ENCODE measurements at places on chromosomes 11 and 22. TPM values are rescaled to one million over a fixed set of nuclear protein-coding genes. Genes with fewer than 3 reads are reported as not detected.

SBF2 gene
- 12.8 TPM for total RNA-seq

APOBEC3B gene
- 3.7 TPM for total RNA-seq

PKNOX2 gene
- total RNA-seq: 4.5 TPM

PHF21B gene
- 0.86 TPM for total RNA-seq

KCNQ1OT1 gene
- 1.5 TPM for total RNA-seq

GGT5 gene
- total RNA-seq: 10.9 TPM

KCNQ1 gene
- total RNA-seq: 44.8 TPM

GGTLC2 gene
- not detected for total RNA-seq

SPDYC gene
- total RNA-seq: not detected

KRTAP5-8 gene
- 0.14 TPM for total RNA-seq

TUB gene
- total RNA-seq: 1.7 TPM

LMF2 gene
- 128 TPM for total RNA-seq

SMTNL1 gene
- total RNA-seq: not detected

PARVG gene
- 17.0 TPM for total RNA-seq

TEX12 gene
- total RNA-seq: not detected

PCF11 gene
- 34.3 TPM for total RNA-seq

DNA sequence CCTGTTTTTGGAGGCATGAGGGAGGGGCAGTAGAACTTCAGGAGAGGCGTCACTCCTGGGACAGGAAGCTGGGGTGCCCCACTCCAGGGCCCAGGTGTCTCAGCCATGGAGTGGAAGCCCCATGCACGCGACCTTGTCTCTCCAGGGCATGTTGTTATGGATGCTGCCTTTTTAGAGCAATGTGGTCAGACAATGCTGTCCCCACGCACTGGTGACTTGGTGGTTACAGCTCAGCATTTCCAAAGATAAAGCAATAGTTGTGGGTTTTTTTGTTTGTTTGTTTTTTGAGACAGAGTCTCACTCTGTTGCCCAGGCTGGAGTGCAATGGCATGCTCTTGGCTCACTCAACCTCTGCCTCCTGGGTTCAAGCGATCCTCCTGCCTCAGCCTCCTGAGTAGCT is 22.3 kb downstream of the EIF4G2 start:
- no peaks in the 10 kb centered on the region for H3K36me3 ChIP-seq
- no peak overlapping the region for H3K27ac ChIP-seq

DNA sequence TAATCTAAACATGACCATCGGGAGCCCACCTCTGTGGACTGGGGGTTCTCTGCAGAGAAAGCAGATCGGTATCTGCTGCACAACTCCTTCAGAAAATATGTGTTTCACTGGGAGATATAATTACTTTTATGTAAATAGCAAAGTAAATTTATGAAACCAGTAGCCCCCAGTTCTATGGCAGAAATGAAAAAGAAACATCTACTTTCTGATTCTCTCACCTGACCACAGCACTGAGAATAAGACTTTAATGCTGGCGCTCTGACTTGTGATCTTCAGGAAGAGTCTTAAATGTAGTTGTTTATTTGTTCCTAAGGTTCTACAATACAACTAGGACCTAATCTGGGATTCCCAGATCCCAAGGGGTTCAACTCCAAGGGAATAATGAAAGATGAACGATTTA is 518.0 kb downstream of the DLG2 start:
- no peak overlapping the region for H3K27ac ChIP-seq
- H3K27me3 ChIP-seq: no peaks in the 10 kb centered on the region
- H3K36me3 ChIP-seq: no peaks in the 10 kb centered on the region

GRCh38 chr11:837990-838307 is 4.4 kb downstream of the POLR2L start:
- DNase-seq: no peak
- peaks cover 20% of the 10 kb centered on the region for H3K4me1 ChIP-seq
- no peak overlapping the region for H3K27ac ChIP-seq
- no peaks in the 10 kb centered on the region for H3K27me3 ChIP-seq
- H3K4me3 ChIP-seq: no peak overlapping the region

DNA sequence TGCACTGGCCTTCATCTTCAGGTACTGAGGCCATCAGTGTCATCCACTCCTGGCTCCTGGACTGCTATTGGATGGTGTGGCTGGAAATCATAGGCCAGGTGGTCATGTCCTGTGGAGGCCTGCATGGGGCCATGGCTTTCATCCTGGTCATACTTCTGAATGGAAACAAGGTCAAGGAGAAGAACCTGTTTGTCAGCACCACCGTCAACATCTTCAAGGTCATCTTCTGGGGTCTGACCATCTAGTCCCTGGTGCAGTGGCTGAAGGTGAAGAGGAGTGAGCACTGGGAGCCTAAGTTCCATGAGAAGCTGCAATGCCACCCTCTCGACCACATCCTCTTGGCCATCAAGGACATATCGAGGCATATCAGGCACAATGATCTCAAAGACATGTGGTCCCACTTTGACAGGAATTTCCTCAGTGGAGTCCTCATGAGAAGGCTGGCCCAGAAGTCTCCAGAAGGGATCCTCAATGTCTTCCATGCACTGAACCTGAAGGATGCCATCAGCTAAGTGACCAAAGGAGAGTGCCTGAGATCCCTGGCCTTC is 120.0 kb upstream of the SERPIND1 start:
- H3K27ac ChIP-seq: no peak overlapping the region
- H3K27me3 ChIP-seq: no peaks in the 10 kb centered on the region
- DNase-seq: no peak
- H3K36me3 ChIP-seq: no peaks in the 10 kb centered on the region

- peak overlapping the region; percentile 4 for H3K27ac ChIP-seq
- H3K27me3 ChIP-seq: no peaks in the 10 kb centered on the region
- DNase-seq: no peak
- no peaks in the 10 kb centered on the region for H3K4me1 ChIP-seq
- H3K4me3 ChIP-seq: no peak overlapping the region
- peaks cover 8% of the 10 kb centered on the region for H3K36me3 ChIP-seq
Measured at GRCh38 chr11:118229274-118229847, 4.5 kb upstream of the JAML start.

GRCh38 chr22:48197189-48197690 is 1434.8 kb downstream of the TBC1D22A start:
- no peaks in the 10 kb centered on the region for H3K36me3 ChIP-seq
- no peaks in the 10 kb centered on the region for H3K27me3 ChIP-seq
- no peak for DNase-seq
- no peak overlapping the region for H3K27ac ChIP-seq
- no peak overlapping the region for H3K4me3 ChIP-seq

GRCh38 chr11:44840085-44840478 is 110.6 kb downstream of the TP53I11 start:
- no peaks in the 10 kb centered on the region for H3K27me3 ChIP-seq
- H3K4me3 ChIP-seq: no peak overlapping the region
- no peaks in the 10 kb centered on the region for H3K4me1 ChIP-seq
- H3K27ac ChIP-seq: no peak overlapping the region
- no peaks in the 10 kb centered on the region for H3K36me3 ChIP-seq
- no peak for DNase-seq

- no peak for DNase-seq
- no peaks in the 10 kb centered on the region for H3K36me3 ChIP-seq
- no peaks in the 10 kb centered on the region for H3K4me1 ChIP-seq
- H3K27me3 ChIP-seq: no peaks in the 10 kb centered on the region
Measured at GRCh38 chr11:90453525-90453924, 230.7 kb upstream of the CHORDC1 start.

GRCh38 chr22:23521441-23522113 is 58.5 kb downstream of the IGLL1 start:
- H3K36me3 ChIP-seq: no peaks in the 10 kb centered on the region
- peak overlapping the region; percentile 34 for H3K4me3 ChIP-seq
- H3K4me1 ChIP-seq: no peaks in the 10 kb centered on the region
- H3K27me3 ChIP-seq: no peaks in the 10 kb centered on the region

DNA sequence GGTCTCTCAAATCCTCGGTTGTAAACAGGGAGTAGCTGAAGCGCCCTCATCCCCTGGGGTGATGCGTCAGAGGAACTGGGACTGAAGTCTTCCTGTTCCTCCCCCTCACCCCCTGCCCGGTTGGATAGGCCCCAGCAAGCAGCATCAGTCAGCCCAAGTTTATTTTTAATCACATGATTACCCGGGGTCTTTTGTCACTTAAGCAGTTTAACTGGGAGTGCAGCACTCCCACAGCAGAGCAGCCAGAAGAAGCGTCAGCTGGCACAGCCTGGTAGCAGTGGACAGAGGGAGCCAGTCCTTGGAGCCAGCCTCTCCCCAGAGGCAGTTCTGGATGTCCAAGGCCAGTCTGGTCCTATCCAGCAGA is 342.1 kb downstream of the CTTN start:
- no peaks in the 10 kb centered on the region for H3K36me3 ChIP-seq
- H3K4me1 ChIP-seq: no peaks in the 10 kb centered on the region
- no peak overlapping the region for H3K4me3 ChIP-seq
- DNase-seq: peak; percentile 16
- no peak overlapping the region for H3K27ac ChIP-seq

DNA sequence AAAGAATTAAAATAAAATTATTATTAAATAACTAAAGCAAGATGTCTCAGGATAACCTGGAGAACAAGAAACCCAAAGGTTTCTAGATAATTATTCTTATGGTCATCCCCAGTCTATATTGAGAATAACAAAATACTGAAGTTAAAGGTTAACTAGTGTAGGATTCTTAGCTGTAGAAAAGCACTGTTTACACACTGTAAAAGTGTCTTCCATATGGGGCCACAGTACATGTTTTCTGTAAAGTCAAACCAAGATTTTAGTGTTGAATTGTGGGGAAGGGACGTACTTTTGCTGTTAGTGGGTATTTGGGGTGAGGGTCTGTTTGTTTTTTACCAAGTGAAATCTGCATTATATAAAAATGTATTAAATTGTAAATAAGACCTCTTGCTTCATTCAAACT is 47.5 kb upstream of the SOX6 start:
- H3K27ac ChIP-seq: no peak overlapping the region
- no peak for DNase-seq
- no peaks in the 10 kb centered on the region for H3K36me3 ChIP-seq

DNA sequence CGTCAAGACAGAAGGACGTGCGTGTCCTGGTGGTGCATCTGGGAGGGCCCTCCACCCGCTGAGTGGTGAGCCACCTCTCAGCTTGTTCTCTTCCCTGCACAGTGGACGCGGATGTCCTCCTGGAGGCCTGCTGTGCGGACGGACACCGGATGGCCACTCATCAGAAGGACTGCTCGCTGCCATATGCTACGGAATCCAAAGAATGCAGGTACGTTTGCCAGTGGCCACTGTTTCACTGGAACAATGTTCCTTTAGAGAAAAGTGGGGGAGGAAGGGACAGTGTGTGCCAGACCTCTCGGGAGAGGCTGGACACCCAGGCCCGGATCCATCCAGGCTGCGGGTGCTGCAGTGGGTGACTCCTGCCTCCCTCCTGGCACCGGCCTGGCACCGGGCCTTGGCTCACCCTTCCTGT is 15.9 kb downstream of the FBLN1 start:
- no peak overlapping the region for H3K27ac ChIP-seq
- no peaks in the 10 kb centered on the region for H3K36me3 ChIP-seq
- no peaks in the 10 kb centered on the region for H3K27me3 ChIP-seq
- H3K4me3 ChIP-seq: no peak overlapping the region

- no peak overlapping the region for H3K27ac ChIP-seq
- H3K4me1 ChIP-seq: no peaks in the 10 kb centered on the region
- no peak for DNase-seq
- H3K27me3 ChIP-seq: no peaks in the 10 kb centered on the region
- no peak overlapping the region for H3K4me3 ChIP-seq
Measured at GRCh38 chr11:113584371-113584770, 109.2 kb upstream of the DRD2 start.

GRCh38 chr22:23829845-23830372 is 8.9 kb downstream of the DERL3 start:
- H3K4me3 ChIP-seq: no peak overlapping the region
- no peak for DNase-seq
- H3K27me3 ChIP-seq: no peaks in the 10 kb centered on the region
- H3K4me1 ChIP-seq: no peaks in the 10 kb centered on the region

DNA sequence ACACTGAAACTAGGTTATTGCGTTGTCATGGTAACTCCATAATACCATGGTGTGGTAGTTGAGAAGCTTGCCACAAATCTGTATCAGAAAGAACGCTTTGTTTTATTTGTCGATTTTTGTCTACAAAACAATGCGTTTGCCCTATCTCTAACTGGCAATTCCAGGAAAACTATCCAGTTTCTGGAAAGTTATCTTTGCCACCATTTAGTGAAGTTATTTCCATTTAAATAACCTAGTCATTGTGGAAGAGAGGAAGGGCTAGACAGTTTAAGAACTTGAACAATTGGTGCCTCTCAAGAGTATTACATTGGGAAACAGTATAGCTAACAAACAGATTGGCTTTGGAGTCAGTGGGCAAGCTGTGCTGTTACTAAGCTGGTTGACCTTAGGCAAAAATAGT is 7.9 kb downstream of the HSD17B12 start:
- no peak overlapping the region for H3K4me3 ChIP-seq
- H3K36me3 ChIP-seq: no peaks in the 10 kb centered on the region
- no peaks in the 10 kb centered on the region for H3K27me3 ChIP-seq
- no peak overlapping the region for H3K27ac ChIP-seq
- no peak for DNase-seq
- H3K4me1 ChIP-seq: peaks cover 10% of the 10 kb centered on the region

- H3K27me3 ChIP-seq: no peaks in the 10 kb centered on the region
- no peak for DNase-seq
- H3K4me1 ChIP-seq: peaks cover 45% of the 10 kb centered on the region
- H3K4me3 ChIP-seq: no peak overlapping the region
Measured at GRCh38 chr11:106464728-106465127, 387.3 kb downstream of the AASDHPPT start.

GRCh38 chr11:122711831-122712381 is 56.4 kb downstream of the UBASH3B start:
- no peaks in the 10 kb centered on the region for H3K4me1 ChIP-seq
- H3K27me3 ChIP-seq: no peaks in the 10 kb centered on the region
- H3K27ac ChIP-seq: no peak overlapping the region
- H3K36me3 ChIP-seq: no peaks in the 10 kb centered on the region
- DNase-seq: no peak

- H3K36me3 ChIP-seq: no peaks in the 10 kb centered on the region
- DNase-seq: no peak
- no peak overlapping the region for H3K27ac ChIP-seq
- no peak overlapping the region for H3K4me3 ChIP-seq
Measured at GRCh38 chr11:26958005-26958701, 35.8 kb upstream of the FIBIN start.

DNA sequence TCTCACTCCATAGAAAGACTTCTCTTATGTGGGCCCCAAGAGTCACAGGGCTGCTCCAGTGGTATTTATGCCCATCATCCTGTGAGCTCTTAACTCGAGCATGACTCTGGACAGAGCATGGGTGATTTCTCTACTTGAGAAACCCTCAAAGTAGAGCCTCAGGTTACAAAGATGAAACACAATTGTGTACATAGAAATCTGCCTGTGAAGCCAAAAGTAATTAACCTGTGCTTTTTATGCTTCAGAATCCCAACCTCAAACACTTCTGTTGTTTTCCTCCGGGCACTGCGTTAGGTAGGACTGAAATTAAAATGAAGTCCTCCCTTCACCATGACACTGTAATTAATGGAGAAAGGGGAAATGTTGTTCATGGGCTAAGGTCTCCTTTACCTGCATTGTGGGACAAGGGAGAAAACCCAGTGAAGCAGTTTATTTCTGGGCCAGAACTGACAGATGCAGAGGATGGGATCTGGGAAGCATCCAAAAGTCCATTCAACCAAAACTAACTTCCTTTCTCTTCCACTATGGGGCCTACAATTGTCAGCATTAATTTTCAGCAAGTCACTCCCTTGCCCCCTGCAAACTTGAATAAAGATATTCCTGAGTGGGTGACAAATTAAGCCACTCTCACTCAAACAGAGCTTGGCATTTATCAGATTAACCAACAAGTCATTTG is 24.1 kb upstream of the POU2AF1 start:
- H3K36me3 ChIP-seq: no peaks in the 10 kb centered on the region
- no peak for DNase-seq
- H3K27ac ChIP-seq: no peak overlapping the region
- no peaks in the 10 kb centered on the region for H3K27me3 ChIP-seq

- peaks cover 27% of the 10 kb centered on the region for H3K27me3 ChIP-seq
- peak overlapping the region; percentile 57 for H3K4me3 ChIP-seq
- H3K4me1 ChIP-seq: peaks cover 13% of the 10 kb centered on the region
- peak; percentile 65 for DNase-seq
Measured at GRCh38 chr11:115503083-115503885, 931 bp downstream of the CADM1 start.

Measured in pancreas (tissue), 10 donors.